Stimulated activated CD8-positive, alpha-beta memory T cell treated with anti-CD3 and anti-CD28 coated beads, Interleukin-12 subunit alpha, Interleukin-12 subunit beta, amount 100 ng/mL, for 4 hours (primary cell): ENCODE measurements at places on chromosomes 13 and 19.

DNA sequence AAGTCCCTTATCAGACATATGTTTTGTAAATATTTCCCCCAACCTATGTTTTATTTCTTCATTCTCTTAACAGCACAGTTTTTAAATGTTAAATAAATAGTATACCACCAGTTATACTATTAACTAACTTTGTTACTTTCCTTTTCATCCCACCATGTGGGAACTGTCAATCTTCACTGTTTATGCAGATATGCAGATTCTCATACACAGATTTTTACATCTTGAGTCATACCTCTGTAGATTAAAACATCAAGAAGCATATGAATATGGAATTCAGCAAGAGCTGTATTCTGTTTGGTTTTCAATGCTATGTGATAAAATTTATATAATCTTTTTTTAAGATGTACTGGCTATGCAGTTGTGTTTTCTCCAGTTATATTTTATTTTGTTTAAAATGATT lies 566.3 kb downstream of the LIG4 start:
- no peak for DNase-seq

- no peak for DNase-seq
Measured at GRCh38 chr13:42477596-42478190, 96.3 kb upstream of the TNFSF11 start.

GRCh38 chr19:2629491-2630351 lies 72.8 kb downstream of the GNG7 start:
- no peak for DNase-seq

- DNase-seq: no peak
Measured at GRCh38 chr13:29693275-29693945, 97.9 kb upstream of the SLC7A1 start.

GRCh38 chr19:11166281-11167142 lies 10.9 kb upstream of the SPC24 start:
- no peak for DNase-seq

DNA sequence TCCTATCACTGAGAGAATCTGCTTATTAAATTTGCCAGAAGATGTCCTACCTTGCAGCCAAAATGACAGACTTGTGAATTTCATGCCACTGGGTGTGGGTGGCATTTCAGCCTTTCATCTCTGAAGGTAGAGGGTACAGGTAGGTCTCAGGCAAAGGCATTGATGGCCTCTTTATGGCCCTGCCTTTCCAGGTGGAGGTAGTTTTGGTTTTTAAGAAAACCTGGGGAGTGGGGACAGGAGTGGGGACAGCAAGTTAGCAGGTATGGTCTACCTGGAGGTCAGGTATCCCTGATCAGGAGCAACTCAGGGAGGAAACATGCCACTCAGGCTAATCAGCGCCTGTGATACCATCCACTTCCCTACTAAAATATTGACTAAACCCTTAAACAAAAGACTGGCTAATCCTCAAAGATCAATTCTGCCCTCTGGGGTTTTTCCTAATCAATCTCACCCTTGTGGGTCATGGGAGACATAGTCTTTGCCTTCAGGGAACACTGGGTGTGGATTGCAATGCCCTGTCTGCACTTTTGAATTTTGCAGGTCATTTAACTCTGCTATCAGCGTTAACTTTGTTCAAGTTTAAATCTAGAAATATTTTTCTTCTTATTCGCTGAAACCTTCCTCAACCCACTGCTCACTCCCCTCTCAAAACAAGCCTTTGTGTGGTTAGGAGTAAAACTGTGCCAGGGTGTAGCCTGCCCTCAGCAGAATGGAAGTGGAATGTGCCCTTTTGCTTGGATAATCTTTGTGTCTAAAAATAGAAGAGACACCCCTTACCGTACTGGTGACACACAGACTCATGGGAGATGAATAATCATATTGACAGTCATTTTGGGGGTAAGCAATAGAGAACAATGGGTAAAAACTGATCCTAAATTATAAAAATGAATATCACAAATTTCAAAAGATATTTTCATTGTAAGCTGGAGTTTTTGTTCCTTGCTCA lies 233.7 kb downstream of the COG6 start:
- DNase-seq: no peak

GRCh38 chr13:19587635-19588300 lies 26.4 kb upstream of the TPTE2 start:
- DNase-seq: no peak

DNA sequence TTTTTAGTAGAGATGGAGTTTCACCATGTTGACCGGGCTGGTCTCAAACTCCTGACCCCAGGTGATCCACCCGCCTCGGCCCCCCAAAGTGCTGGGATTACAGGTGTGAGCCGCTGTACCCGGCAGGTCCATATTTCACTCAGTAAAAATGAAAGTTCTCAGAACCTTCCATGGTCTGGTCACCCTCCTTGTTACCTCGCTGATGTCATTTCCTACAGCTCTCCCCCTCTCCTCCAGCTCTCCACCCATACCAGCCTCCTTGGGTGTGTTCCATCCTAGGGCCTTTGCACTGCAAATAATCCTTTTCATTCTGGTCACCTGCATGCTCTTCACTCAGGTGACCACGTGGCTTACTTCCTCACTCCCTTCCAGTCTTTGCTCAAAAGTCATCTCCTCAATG lies 78.2 kb upstream of the TNFSF11 start:
- no peak for DNase-seq
